ENCODE measurements at places on chromosomes 7 and 10. TPM values are rescaled to one million over a fixed set of nuclear protein-coding genes. Genes with fewer than 3 reads are reported as not detected.

ADIRF gene
- total RNA-seq, result 204 TPM

GJD4 gene
- total RNA-seq, result not detected

ELFN1 gene
- total RNA-seq, result 1.3 TPM

GRCh38 chr10:73161662-73162061 lies 6.1 kb downstream of the ECD start:
- no peak for DNase-seq

- DNase-seq, result no peak
Measured at GRCh38 chr10:52517012-52517411, 202.9 kb downstream of the DKK1 start.

EN2 gene
- 0.33 TPM for total RNA-seq

DNA sequence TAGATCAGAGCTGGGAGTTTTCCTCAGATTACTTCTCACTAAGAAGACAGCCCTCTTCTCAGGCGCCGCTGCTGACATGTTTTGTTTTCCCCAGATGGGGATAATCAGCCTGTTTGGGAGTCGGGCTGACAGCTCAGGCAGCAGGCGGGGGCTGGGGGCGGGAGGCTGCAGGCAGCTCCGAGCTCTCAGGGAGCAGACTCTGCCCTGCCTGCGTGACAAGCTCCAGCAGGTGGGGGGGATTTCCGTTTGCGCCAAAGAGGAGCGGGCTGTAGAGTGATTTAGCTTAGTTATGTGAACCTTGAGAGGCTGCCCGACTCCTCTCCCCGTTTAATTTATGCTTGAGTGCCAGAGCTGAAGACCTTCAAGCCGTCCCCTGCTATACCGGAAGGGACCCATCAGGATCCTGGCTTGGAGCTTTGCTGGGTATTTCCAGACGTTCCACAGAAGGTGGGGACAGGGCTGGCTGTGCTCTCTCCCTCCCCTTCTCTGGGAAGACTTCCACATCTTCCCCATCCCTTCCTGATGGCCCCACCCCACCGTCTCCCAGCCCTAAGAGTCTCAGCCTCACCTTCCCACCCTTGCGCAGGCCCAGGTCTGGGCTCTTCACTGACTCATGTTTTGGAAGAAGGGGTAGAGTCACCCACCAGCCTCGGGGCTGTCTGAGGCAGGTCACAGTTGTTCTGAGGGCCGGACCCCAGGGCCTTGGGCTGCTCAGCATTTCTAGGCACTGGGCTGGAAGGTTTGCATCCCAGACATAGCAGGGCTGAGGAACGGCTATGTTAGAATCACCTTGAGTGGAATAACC lies 24.7 kb upstream of the ADCYAP1R1 start:
- DNase-seq, result no peak

SEPHS1 gene
- 43.6 TPM for total RNA-seq

- DNase-seq, result no peak
Measured at GRCh38 chr10:35217455-35217854, 90.8 kb downstream of the CREM start.

DNA sequence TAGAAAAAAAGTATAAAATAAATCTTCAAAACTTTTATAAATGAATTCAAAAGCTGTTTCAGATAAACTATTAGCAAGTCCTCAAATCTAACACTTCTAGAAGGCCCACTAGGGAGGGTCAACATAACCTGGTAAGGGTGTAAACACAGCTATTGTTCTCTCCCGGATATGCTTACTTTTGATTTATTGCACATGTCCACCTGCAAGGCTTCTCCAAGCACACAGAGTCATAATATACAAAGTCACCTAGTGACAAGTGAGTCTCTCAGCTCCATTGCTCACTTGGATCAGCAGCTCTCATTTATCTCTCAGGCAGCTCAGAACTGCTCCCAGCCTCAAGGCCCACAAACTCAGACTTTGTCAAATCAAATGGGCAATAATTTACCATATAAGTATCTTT lies 44.0 kb upstream of the COL1A2 start:
- no peak for DNase-seq

DNA sequence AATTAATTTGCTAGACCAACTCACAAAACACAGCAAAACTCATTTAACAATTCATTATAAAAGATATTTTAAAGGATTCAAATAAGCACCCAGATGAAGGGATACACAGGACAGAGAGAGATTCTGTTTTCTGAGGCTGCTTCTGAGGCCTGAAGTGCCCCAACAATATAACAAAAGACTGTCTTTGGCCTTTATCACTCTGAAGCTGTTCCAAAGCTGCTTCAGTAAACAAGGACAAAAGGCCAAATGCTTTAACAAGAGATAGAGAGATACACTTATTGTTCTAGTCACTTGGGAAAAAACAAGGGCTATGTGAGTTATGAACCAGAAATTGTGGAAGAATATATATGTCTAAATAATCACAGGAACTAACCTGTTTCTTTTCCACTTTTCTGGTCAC lies 223.7 kb downstream of the CXCL12 start:
- no peak for DNase-seq

SLC4A2 gene
- 83.2 TPM for total RNA-seq

- DNase-seq, result no peak
Measured at GRCh38 chr10:101287997-101288635, 58.9 kb upstream of the LBX1 start.

- no peak for DNase-seq
Measured at GRCh38 chr10:71880425-71881306, 29.6 kb upstream of the PSAP start.

ZNF488 gene
- total RNA-seq, result not detected
